Activated T-cell treated with anti-CD3 and anti-CD28 coated beads, Interleukin-2, amount 50 U/mL, for 72 hours (primary cell): ENCODE measurements at places on chromosomes 6 and 20. TPM values are rescaled to one million over a fixed set of nuclear protein-coding genes. Genes with fewer than 3 reads are reported as not detected.
A peak's percentile ranks its signal among the peaks of the same experiment; 100 is the strongest.

Gene CAP2
- not detected for total RNA-seq

Gene KIF25
- total RNA-seq = not detected

Gene DDX43
- total RNA-seq = 0.93 TPM

DNA sequence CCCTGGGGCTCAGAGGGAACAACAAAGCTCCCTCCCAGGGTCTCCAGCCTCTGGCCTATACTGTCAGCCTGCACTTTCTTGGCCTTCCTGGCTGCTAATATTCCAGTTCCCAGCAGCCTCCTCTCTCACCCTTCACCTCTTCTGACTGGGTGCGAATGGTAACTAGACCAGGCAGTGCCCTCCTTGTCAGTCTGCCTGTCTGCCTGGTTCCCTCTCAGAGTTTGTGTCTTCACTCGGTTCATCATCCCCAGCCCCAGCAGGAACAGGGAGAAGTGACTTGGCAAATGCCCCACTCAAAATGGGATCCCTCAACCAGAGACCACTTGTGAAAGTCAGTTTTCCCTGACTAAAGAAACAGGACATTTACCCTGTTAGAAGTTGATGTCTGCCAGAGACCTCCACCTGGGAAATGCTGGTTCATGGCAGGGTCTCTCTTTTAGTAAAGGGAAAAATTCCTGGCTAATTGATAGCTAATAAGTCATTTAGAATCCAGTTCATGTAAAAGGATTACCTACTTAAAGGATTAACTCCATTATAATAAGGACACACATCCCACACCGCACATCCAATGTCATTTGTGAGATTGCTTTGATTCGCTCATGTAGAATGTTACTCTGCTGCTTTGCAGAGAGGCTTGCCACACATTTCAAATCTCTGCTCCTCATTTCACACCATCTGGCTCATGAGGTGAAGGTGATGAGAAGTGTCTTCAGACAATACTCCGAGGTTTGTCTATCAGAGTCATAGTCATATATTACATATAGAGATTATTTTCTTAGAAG, 18.6 kb upstream of the MICB start:
- H3K4me1 ChIP-seq = peaks cover 7% of the 10 kb centered on the region
- H3K27ac ChIP-seq = no peak overlapping the region
- H3K4me3 ChIP-seq = no peak overlapping the region
- H3K27me3 ChIP-seq = no peaks in the 10 kb centered on the region
- no peaks in the 10 kb centered on the region for H3K36me3 ChIP-seq

DNA sequence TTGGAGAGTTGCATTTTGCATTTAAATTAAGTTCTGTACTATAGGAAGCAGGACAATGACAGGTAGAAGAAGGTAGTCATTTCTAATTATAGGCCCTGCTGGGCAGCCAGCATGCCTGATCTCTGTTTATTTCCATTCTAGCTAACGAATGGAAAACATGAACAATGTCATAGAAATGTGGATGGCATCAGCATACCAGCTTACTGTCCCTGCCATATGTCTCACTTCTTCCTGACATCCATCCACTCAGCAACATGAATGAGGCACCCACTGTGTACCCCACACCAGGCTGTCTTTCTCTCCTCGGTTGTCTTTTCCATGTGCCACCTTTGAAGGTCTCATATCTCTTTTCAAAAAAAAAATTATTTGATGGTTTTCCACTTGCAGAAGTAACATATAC, 11.1 kb downstream of the ADTRP start:
- H3K27ac ChIP-seq = peak overlapping the region; percentile 34
- no peaks in the 10 kb centered on the region for H3K36me3 ChIP-seq
- peak overlapping the region; percentile 34 for H3K4me3 ChIP-seq
- peaks cover 11% of the 10 kb centered on the region for H3K27me3 ChIP-seq
- no peak for DNase-seq

- no peak for DNase-seq
- H3K4me3 ChIP-seq = no peak overlapping the region
- H3K4me1 ChIP-seq = peaks cover 6% of the 10 kb centered on the region
These were observed 53.9 kb downstream of the FAM50B start for GRCh38 chr6:3902871-3903648.

DNA sequence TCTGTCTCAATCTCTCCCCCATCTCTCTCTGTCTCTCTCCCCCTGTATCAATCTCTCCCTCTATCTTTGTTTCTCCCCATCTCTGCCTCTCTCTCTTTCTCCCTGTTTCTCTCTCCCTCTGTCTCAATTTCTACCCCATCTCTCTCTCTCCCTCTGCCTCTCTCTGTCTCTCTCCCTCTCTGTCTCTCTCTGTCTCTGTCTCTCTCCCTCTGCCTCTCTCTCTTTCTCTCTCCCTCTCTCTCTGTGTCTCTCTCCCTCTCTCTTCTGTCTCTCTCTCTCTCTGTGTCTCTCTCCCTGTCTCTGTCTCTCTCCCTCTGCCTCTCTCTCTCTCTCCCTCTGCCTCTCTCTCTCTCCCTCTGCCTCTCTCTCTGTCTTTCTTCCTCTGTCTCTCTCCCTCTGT, 62.6 kb downstream of the DACT2 start:
- DNase-seq = no peak
- no peaks in the 10 kb centered on the region for H3K36me3 ChIP-seq
- H3K4me1 ChIP-seq = no peaks in the 10 kb centered on the region
- H3K27ac ChIP-seq = peak overlapping the region; percentile 7

GRCh38 chr6:43804550-43805223, 34.7 kb downstream of the VEGFA start:
- no peak overlapping the region for H3K4me3 ChIP-seq
- no peak for DNase-seq
- H3K27ac ChIP-seq = no peak overlapping the region
- peaks cover 8% of the 10 kb centered on the region for H3K4me1 ChIP-seq
- H3K27me3 ChIP-seq = no peaks in the 10 kb centered on the region
- no peaks in the 10 kb centered on the region for H3K36me3 ChIP-seq

DNA sequence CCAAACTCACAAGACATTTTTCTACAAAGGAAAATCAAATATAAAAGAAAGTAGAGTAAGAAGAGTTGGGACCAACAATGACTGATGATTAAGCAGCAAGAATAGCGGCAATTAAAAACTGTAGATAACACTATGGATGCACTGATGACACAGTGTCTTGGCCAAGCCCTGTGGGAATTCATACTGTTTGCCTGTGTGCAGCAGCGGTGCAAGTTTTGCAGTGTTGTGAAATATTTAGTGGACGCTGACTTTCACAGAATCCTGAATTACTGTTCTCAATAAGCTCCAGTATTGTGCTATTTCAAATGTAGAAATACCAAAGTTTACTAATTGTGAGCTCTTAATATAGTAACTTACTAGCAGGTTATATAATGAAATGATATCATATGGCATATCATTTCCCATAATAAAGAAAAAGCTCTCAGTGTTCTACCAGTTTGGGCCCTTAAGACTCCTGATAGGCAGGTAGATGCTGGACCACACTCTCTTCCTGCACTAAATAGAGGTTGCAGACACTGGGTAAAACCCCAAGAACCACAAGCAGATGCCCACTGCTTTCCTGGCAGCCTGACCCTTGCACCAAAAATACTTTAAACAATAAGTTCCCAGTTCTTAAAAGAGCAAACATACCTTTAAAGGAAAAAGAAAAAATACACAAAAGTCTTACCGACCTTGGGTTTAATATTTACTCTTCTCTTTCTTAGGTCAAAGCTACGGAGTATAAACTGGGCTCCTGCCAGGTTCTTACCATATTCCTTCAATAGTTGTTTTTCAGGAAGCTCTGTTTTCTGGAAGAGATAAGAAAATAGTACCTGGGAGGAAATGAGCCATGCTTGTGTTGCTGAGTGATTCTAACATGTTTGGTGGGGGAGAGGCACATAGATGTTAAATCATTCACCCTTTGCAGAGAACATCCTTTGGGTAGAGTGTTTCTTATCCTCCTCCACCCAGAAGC, 41.6 kb downstream of the ANKEF1 start:
- H3K4me1 ChIP-seq = no peaks in the 10 kb centered on the region
- no peak overlapping the region for H3K27ac ChIP-seq
- peaks cover 13% of the 10 kb centered on the region for H3K27me3 ChIP-seq

- peaks cover 8% of the 10 kb centered on the region for H3K36me3 ChIP-seq
- H3K4me1 ChIP-seq = peaks cover 16% of the 10 kb centered on the region
- H3K27ac ChIP-seq = no peak overlapping the region
- no peak for DNase-seq
- H3K27me3 ChIP-seq = no peaks in the 10 kb centered on the region
- no peak overlapping the region for H3K4me3 ChIP-seq
These were observed 412.2 kb downstream of the UTRN start for GRCh38 chr6:144697369-144697760.

- no peak overlapping the region for H3K4me3 ChIP-seq
- no peak for DNase-seq
- no peaks in the 10 kb centered on the region for H3K36me3 ChIP-seq
- H3K27me3 ChIP-seq = no peaks in the 10 kb centered on the region
- no peak overlapping the region for H3K27ac ChIP-seq
- H3K4me1 ChIP-seq = peaks cover 10% of the 10 kb centered on the region
These were observed 8.7 kb downstream of the BFSP1 start for GRCh38 chr20:17522528-17522927.

GRCh38 chr6:13544454-13545186, 29.8 kb upstream of the SIRT5 start:
- no peaks in the 10 kb centered on the region for H3K36me3 ChIP-seq
- DNase-seq = no peak
- H3K4me3 ChIP-seq = no peak overlapping the region
- no peak overlapping the region for H3K27ac ChIP-seq
- H3K4me1 ChIP-seq = no peaks in the 10 kb centered on the region

DNA sequence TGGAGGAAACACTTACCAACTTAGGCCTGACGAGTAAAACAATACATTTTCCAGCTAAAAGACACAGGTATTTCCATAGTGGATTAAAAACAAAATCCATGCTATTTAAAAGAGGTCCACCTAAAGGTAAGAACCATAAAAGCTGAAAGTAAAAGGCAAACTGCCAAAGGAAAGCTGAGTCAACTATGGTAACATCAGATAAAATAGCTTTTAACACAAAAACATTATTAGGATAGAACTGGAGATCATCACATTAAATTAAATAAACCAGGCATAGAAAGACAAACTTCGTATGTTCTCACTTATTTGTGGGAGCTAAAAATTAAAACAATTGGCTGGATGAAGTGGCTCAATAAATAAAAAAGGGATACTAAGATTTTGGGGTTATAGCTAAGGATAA, 166.8 kb upstream of the SLC22A16 start:
- H3K4me1 ChIP-seq = no peaks in the 10 kb centered on the region
- H3K27ac ChIP-seq = no peak overlapping the region
- no peak for DNase-seq
- H3K36me3 ChIP-seq = peaks cover 5% of the 10 kb centered on the region
- no peaks in the 10 kb centered on the region for H3K27me3 ChIP-seq
- H3K4me3 ChIP-seq = no peak overlapping the region

- no peak overlapping the region for H3K27ac ChIP-seq
- H3K36me3 ChIP-seq = peaks cover 3% of the 10 kb centered on the region
- peaks cover 23% of the 10 kb centered on the region for H3K27me3 ChIP-seq
- DNase-seq = no peak
- peaks cover 16% of the 10 kb centered on the region for H3K4me1 ChIP-seq
These were observed 5.2 kb downstream of the LRRC73 start for GRCh38 chr6:43504756-43505593.

- peaks cover 7% of the 10 kb centered on the region for H3K27me3 ChIP-seq
- no peak overlapping the region for H3K4me3 ChIP-seq
- no peaks in the 10 kb centered on the region for H3K36me3 ChIP-seq
- H3K4me1 ChIP-seq = no peaks in the 10 kb centered on the region
These were observed 230.1 kb upstream of the MOCS1 start for GRCh38 chr6:40164345-40164755.

DNA sequence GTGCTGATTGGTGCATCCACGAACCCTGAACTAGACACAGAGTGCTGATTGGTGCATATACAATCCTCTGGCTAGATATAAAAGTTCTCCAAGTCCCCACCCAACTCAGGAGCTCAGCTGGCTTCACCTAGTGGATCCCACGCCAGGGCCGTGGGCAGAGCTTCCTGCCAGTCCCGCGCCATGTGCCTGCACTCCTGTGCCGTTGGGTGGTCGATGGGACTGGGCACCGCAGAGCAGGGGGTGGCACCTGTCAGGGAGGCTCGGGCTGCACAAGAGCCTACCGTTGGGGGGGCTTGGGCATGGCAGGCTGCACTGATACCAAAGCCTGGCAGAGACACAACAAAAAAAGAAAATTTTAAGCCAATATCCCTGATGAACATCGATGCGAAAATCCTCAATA, 185.4 kb upstream of the ASCC3 start:
- H3K27me3 ChIP-seq = no peaks in the 10 kb centered on the region
- H3K36me3 ChIP-seq = no peaks in the 10 kb centered on the region
- DNase-seq = no peak
- H3K4me1 ChIP-seq = no peaks in the 10 kb centered on the region
- no peak overlapping the region for H3K4me3 ChIP-seq

- H3K4me3 ChIP-seq = no peak overlapping the region
- no peak overlapping the region for H3K27ac ChIP-seq
- DNase-seq = no peak
These were observed 26.1 kb upstream of the FOXF2 start for GRCh38 chr6:1363298-1363697.

GRCh38 chr6:146545581-146545980, 1.9 kb downstream of the RAB32 start:
- DNase-seq = no peak
- peaks cover 11% of the 10 kb centered on the region for H3K4me1 ChIP-seq
- no peak overlapping the region for H3K4me3 ChIP-seq
- no peak overlapping the region for H3K27ac ChIP-seq

GRCh38 chr20:40109136-40109535, 579.9 kb downstream of the MAFB start:
- no peaks in the 10 kb centered on the region for H3K36me3 ChIP-seq
- H3K4me3 ChIP-seq = no peak overlapping the region
- H3K27ac ChIP-seq = no peak overlapping the region
- H3K4me1 ChIP-seq = no peaks in the 10 kb centered on the region
- no peak for DNase-seq

DNA sequence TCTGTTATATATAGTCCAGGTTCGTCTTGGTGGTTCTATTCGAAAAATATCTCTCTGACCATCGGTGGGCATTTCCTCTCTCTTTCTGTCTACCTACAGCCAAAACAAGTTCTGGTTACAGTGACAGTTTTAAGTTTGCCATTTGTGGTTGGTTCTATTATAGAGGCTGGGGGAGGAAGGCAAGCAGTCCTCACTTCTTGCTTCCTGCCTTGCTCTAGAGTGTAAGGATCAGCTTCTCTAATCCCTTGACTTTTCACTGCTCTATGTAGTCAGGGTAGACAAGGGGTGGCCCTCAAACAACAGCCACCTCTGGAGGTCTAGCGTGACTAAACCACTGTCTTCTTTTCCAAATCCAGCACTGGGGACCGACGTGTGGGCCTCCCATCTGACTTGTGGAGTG, 16.1 kb downstream of the E2F3 start:
- H3K27me3 ChIP-seq = no peaks in the 10 kb centered on the region
- no peak overlapping the region for H3K27ac ChIP-seq
- H3K4me1 ChIP-seq = peaks cover 47% of the 10 kb centered on the region
- peaks cover 4% of the 10 kb centered on the region for H3K36me3 ChIP-seq
